ENCODE measurements at places on chromosomes 1 and 21.

- DNase-seq = no peak
Measured at GRCh38 chr1:165900576-165901380, 73.4 kb downstream of the UCK2 start.

- DNase-seq = peak; percentile 84
Measured at GRCh38 chr1:27144920-27145661, 9.8 kb downstream of the SLC9A1 start.

- DNase-seq = no peak
Measured at GRCh38 chr1:2236695-2237677, 8.9 kb downstream of the SKI start.

- DNase-seq = no peak
Measured at GRCh38 chr1:91924146-91924545, 25.1 kb upstream of the BRDT start.

DNA sequence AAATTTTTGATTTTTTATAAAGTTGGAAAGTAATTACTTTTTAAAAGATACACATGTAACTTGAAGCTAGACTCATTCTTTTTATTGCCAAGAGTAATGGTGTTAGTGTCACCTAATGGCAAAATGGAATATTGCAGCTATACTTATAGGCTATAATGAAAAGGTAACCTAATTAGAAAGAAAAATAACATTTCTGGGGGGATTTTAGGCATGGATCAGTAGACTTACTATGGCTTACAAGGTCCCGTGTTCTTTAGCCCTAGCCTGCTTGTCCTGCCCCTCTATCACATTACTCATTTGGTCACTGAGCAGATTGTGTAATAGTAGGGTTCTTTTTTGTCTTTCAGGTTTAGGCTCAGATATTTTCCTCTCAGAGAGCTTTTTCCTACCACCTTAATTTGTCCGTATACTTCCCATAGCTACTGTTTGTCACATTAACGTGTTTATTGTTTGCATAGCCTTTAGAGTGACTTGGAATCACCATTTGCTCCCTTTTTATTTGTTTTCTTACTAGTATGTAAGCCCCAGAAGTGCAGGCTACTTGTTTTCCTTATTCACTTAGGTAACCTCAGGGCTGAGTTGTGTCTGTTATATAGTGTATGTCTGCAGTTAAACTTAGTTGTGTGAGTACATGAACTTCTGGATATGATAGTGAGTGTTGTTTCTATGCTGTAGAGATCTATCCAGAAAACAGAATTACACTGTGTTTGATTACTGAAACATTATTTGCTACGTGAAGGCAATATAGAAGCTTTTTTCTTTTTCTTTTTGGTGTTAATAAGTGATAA, 58.7 kb downstream of the RABGAP1L start:
- DNase-seq = peak; percentile 22

All from NCI-H524 (cell line).